ENCODE measurements at places on chromosomes 4 and X.

DNA sequence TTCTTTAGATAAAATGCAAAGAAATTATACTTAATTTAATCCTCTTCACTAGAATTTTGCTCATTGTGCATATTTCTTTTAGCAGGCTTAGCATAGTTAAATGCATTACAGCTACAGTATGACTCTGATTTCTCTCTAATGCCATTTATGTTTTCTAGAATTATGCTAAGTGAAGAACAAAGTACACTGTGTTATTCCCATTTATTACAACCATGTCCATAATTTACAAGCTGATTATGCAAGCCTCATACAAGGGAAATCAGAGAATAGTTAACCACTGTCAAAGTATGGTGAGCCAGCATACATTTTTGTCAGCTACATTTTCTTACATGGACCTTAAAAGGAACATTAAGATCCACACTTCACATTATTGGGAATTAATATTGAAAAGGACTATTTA, 99.1 kb downstream of the MAB21L2 start:
- DNase-seq = no peak

DNA sequence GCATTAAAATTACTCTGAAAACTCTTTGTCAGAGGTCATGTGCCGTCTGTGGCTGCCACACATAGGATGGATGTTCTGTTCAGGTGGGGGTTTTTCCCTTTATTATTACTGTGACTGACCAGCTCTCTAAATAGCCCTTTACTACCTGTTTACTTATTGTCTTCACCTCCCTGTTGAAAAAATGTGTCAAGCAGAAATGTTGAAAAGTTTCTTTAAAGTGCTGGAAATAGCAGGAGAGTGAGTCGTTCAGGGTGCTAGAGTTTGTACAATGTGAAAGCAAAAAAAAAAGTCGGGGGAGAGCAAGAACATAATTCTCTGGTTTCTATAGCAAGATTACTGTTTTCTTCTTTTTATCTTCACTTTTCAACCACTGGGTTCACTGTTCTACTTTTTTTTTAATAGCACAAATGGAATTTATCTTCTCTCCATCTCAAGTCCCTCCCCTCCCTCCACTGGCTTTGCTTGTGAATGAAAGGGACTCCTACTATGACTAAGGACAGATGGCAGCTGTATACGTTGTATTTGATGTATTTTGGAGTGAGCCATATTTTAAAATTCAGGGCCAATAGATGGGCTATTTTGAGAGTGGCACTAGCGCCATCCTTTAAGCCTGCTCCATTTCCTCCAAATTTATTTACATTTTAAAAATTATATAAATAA, 33.3 kb downstream of the ARX start:
- no peak for DNase-seq

DNA sequence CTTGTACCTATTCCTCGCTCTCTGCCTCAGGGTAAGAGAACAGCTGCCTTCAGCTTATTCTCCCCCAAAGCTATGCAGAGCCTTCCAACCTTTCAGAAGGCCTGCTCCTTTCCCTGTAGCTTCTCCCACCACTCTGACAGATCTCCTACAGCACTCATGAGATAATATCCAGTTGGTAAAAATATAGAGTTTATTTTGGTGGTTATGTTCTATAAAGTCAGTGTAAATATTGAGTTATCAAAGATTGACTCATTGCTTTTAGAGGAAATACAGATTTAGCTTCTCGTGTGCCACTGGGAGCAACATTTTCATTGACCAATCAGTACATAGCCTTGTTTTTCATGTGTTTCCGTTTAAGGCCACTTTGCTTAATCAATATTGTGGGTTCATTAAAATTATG, 216.2 kb upstream of the TECRL start:
- DNase-seq = no peak

DNA sequence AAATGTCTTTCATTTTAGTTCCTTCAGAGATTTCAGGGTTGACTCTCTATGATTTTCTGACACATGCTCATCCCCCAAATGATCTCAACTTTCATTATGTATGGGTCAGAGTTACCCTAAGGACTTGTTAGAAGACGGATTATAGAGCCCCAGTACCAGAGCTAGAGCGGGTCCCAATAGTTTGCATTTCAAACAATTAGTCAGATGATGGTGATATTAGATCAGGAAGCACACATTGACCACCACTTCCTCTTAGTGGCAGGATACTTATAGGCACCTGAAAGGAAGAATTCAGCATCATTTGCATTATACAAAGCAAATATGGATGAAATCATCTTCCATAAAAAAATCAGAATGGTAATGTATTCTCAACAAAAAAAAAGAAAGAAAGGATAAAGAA, 106.1 kb downstream of the GALNTL6 start:
- no peak for DNase-seq

- DNase-seq = no peak
Measured at GRCh38 chr4:141307241-141307689, 86.6 kb downstream of the ZNF330 start.

DNA sequence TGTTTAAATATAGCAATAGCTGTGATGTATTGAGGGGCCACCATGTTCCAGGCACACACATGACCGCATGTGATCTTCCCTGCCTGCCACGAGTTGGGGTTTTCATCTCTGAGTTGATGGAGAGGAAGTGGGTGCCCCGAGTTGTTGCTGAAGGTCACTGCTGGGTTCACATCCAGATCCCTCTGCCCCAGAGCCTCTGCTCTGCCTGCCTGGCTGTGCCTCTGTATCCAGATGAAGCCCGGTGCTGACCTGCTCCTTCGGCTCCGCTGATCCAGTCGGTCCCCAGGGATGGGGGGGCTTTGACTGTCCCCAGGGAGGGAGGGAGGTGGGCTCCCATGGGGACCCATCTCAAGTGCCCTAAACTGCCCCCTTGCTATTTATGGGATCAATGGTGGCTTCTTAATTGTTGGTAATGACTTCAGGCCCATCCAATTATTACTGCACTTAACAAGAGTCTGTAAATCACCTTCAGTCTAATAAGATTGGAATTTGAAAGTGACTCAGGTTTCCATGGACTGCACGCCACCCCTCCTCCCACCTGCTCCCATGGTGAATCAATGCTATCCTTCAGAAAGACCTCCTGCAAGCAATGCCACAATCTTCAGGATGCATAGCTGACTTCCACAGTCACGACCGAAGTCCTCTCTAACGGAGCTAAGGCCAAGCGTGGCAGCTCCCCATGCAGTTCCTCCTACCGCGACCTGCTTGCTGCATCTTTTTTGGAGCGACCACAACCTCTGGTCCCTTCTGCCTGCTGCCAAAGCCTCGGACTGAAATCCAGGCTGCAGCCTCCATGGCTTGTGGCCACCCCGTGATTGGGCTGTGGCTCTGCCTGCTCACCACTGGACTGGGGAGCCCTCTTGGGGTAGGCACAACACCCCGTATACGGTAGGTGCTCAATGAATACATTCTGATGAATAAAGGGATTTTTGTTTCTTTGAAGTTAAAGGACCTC, 73.1 kb downstream of the CPZ start:
- no peak for DNase-seq

- DNase-seq = no peak
Measured at GRCh38 chr4:79678472-79679202, 270.6 kb upstream of the GK2 start.

- no peak for DNase-seq
Measured at GRCh38 chr4:1591107-1591506, 93.0 kb downstream of the FAM53A start.

DNA sequence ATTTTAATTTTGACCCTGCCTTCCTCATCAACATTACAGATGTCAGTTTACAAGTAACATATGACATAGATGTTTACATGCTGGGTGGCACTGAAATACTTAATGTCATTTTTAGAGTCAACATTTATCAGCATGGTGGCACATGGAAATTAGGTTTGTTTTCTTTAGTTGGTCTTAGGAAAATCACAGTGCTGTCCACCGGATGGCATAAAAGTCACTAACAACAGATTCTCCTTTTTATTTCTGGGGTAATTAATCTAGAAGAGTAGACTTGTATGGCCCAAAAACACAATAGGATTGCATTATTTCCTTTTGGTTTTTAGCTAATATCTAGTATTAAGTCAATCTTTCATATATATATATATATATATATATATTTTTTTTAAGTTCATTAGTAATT, 88.6 kb upstream of the HHIP start:
- DNase-seq = no peak

DNA sequence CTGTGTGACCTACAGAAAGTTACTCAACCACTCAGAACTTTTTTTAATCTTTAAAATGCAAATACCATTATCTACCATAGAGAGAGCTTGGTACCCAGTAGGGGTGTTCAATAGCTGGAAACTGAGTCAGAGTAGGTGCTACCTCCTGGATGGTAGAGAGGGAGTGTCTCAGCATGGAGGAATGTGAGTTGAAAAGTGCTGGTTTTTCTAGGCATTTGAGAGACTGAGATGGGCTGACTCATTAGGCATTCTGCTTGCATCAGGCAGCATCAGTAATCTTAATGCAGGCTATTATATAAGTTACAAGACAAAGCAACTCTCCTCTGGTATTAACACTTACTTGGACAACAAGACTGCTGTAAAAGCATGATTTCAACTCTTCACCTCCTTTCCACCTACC, 70.9 kb upstream of the ARHGEF9 start:
- no peak for DNase-seq

DNA sequence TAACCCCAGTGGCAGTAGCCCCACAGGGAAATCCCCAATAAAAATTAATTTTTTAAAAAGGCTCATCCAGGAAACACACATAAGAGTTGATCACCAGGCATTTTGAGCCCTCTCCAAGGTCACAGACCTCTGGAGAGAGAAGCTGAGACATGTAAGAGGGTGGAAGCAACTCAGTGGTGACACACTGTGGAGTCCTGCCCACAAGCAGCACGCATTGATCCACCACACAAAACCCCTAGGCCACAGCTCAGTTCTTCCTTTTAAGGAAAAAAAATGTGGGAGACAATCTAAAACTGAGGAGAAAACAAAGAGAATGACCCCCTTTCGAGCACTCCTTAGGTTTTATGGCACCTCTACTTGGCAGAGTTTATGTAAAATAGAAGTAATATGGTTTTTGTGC, 71.7 kb upstream of the S100G start:
- no peak for DNase-seq

GRCh38 chrX:71098302-71098701, 2.7 kb downstream of the FOXO4 start:
- peak; percentile 70 for DNase-seq

DNA sequence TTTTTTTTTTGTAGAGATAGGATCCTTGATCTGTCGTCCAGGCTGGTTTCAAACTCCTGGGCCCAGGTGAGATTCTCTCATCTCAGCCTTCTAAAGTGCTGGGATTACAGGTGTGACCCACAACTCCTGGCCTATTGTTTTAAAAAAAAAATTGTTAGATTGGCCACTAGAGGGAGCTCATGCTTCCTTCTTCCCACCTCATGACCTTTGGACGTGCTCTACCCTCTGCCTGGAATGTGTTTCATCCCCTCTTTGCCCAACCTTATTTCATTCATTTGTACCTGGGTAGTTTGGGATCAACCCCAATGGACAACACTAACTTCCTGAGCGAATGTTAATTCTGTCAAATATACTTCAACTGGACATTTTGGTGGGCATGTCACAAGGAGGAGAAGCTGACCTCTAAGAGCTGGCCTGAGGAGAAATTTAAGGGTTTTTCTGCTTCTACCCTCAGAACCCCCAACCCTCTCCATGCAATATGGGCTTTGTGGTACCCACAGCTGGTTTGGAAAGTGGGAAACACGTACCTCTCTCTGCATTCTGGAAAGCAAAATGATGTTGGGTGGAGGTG, 6.4 kb downstream of the PPEF2 start:
- no peak for DNase-seq

- no peak for DNase-seq
Measured at GRCh38 chr4:27474691-27475090, 614.0 kb downstream of the STIM2 start.

DNA sequence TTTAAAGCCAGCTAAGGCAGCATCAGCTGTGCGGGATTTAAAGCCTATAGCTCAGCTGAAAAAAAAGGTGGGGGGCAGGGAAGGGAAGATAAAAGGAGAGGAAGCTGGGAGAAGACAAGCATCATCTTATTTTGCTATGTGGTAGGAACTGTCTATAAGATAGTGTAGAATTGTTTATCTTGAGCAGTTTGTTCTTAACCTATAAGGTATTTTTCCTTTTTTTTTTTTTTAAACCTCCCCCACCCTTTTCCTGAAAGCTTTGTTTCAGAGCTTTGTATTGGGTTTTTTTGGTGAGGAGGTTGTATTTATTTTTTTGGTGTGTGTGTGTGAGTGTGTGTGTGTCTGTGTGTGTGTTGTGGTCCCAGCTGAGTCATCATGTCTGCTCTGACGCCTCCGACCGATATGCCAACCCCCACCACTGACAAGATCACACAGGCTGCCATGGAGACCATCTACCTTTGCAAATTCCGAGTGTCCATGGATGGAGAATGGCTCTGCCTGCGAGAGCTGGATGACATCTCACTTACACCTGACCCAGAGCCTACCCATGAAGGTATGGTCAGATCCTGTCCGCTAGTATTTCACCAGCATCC, 531 bp downstream of the RUFY3 start:
- no peak for DNase-seq

DNA sequence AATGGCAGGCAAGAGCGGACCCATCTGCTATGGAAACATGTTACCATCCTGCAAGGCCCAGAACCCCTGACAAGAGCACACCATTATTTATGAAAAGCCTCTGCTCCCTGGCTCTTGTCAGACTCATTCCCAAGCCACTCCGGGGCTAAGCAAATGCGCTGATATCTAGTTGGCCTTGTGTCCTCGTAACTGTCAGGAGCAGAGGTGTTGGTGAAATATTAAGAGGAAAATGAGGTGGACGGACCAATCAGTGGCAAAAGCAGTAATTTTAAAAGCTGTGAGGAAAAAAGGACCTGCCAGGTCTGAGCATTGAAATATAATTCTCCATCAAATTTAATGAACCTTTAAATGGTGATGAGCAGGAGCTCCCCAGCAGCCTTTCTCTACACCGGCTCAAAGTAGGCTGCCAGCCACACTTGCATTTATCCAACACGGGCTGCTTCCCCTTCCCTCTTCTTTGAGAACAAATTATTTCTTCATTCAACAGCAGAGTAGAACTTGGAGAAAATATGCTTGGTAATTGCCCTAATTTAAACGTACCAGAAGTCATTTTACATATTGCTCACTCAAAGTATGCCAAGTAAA, 214.3 kb downstream of the RASL11B start:
- no peak for DNase-seq

DNA sequence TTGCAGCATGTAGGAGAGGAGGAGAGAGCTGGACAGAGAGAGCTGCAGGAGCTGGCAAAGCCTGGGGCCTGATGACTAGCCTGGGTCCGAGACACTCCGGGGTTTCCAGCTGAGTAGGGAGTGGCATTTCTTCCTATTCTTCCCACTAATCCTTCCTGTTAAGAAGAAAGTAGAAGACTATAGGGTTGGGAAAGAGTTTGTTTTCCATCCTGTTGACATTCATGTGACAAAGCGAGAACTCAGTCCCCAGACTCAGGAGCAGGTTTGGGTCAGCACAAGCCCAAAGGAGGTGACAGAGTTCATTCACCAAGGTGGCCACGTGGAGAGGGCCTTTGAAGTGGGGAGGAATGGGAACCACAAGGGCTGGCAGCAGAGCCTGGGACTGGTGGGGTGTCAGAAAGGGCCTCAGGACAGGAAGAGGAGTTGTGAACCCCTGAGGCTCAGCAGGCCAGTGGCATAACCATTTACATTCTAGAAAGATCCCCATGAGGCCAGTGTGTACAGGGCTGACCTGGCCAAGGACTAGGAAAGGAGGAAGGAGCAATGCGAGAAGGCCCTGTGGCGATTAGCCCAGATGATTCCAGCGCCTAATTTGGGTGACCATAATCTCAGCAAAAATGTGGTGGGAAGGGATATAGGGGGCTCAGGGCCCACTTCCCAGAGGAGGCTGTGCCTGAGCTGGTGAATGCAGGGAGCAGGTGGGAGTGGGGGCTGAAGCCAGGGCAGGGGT, 3.3 kb upstream of the HAUS3 start:
- DNase-seq = no peak

- no peak for DNase-seq
Measured at GRCh38 chr4:57095245-57095644, 14.9 kb downstream of the IGFBP7 start.
